ENCODE measurements at places on chromosomes 6 and 20.

DNA sequence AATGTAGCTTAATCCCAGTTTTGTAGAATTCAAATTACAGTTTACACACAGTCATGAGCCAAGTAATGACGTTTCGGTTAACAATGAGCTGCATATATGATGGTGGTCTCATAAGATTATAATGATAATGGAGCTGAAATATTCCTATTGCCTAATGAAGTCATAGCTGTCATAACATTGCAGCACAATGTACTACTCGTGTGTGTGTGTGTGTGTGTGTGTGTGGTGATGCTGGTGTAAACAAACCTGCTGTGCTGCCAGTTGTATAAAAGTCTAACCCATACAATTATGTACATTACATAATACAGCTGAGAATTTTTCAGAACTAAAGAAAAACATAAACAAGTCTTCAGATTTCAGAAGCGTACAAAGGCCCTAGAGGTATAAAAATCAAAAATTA lies 66.7 kb upstream of the ARID1B start:
- no peak for DNase-seq

DNA sequence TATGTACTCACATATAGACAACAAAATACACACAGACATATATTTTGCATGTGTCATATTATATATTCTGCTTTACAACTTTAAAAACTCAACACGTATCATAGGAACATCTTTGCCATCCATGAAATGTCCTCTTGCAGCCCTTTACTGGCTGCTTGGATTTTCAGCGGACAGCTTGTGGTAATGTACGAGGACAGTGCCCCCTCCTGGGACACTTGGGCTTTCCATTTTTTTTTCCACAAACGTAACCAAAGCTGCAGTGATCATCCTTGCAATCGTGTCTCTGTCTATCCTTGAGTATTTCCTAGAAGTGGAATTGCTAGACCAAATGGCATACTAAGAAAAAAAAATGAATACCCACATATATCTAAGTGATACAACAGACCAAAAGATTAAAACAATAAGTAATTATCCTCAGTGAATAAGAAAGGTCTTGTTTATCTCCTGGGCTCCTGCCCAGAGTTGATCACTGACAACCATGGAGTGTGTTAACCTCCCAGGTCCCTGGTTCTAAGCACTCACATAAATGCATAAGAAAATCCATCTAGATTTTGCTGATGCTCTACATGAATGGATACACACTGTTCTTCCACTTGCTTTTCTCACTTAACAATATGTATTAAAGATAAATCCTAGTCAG lies 18.1 kb downstream of the BPI start:
- DNase-seq, result no peak

- DNase-seq, result no peak
Observed at GRCh38 chr6:44869321-44869897, 458.7 kb upstream of the RUNX2 start.

GRCh38 chr6:140499607-140500006 lies 1125.2 kb upstream of the CITED2 start:
- no peak for DNase-seq

GRCh38 chr20:57851025-57851682 lies 141.3 kb upstream of the PMEPA1 start:
- DNase-seq, result no peak

DNA sequence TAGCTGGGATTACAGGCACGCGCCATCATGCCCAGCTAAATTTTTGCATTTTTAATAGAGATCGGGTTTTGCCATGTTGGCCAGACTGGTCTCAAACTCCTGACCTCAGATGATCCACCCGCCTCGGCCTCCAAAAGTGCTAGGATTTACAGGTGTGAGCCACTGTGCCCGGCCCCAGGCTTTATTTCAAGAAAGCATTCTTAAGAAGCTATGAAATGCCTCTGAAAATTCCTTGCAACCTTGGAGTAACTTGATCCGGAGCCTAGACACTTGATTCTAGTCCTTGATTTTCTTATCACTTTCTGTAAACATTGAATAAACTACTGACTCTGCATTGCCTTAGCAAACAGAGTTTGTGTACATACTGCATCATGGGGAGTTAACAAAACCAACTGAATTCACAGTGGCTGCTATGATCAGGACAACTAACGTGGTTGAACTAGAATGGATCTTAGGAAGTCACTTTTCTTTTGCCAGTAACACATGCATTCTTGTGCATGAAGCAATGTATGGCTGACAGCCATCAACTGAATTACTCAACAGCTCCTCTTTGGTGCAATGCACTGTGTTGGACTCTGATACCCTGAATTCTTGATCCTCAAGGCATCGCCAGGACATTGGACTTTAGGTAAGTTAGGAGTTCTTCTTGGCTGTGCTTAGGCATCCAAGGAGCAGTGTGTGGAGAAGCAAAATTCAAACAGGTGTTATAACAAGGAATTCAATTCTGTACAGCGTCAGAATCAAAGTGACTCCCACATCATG lies 102.8 kb upstream of the TMEM170B start:
- DNase-seq, result no peak

GRCh38 chr20:60424267-60424902 lies 466.2 kb downstream of the CDH26 start:
- no peak for DNase-seq

All from NCI-H1092 (cell line).